ENCODE measurements at places on chromosomes 4 and X.

DNA sequence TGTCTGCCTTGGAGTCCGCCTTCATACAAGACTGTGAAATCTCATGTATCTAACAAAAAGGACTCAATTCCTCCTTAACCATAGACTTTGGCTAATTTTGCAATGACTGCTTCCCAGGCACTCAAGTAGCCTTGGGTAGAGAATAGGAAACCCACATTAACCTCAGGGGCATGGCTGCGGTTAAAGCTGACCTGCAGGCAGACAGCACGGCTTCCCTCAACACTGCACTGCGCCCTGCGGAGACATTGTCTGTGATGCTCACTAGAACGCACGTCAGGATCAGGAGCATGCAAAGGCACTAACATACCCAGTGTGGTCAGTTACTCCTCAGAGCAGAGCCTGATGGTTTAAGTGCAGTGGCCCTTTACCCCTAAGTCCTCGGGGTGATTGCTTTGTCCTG, 10.3 kb upstream of the GPR143 start:
- DNase-seq: no peak

GRCh38 chr4:163556650-163557391, 62.3 kb downstream of the TMA16 start:
- no peak for DNase-seq

- no peak for DNase-seq
These were observed 25.6 kb downstream of the CD99L2 start for GRCh38 chrX:150872773-150873336.

DNA sequence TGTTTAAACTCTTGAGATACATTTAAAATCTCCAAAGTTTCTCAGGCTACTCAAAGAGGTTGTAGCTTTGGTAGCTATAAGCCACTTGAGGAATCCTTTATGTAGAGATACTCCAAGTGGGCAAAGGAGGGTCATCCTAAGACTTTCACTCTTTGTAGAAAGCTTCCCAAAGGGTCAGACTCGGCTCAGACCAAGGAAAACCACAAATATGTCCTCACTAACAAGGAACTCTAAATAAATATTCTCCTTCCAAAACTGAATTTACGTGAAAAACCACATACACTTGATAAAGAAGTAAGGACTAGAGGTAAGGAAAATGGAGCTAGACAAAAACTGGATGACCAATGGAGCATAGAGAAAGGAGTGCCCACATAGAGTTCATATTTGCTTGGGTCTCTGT, 41.7 kb upstream of the DDX60 start:
- no peak for DNase-seq

GRCh38 chr4:94911106-94911505, 153.4 kb downstream of the BMPR1B start:
- DNase-seq: no peak

All from stimulated activated naive CD8-positive, alpha-beta T cell treated with anti-CD3 and anti-CD28 coated beads, Interleukin-15, Interleukin-2, amounts not matched to agents 100 U/mL and 50 U/mL, for 24 hours (primary cell).